ENCODE measurements at places on chromosomes 4 and X. TPM values are rescaled to one million over a fixed set of nuclear protein-coding genes. Genes with fewer than 3 reads are reported as not detected.

LINC00632 gene
- total RNA-seq, result 16.9 TPM

MSX1 gene
- total RNA-seq, result 3.6 TPM

DRP2 gene
- 0.47 TPM for total RNA-seq

HSFX1 gene
- not detected for total RNA-seq

TCEAL5 gene
- not detected for total RNA-seq

AADAT gene
- total RNA-seq, result 6.9 TPM

PCDH7 gene
- 3.6 TPM for total RNA-seq

BEND2 gene
- total RNA-seq, result not detected

SLC6A14 gene
- 0.44 TPM for total RNA-seq

ARL13A gene
- not detected for total RNA-seq

CT83 gene
- not detected for total RNA-seq

PAGE4 gene
- total RNA-seq, result not detected

MAGEA9B gene
- not detected for total RNA-seq

TBC1D8B gene
- total RNA-seq, result 4.7 TPM

PPP4R3C gene
- not detected for total RNA-seq

CORIN gene
- total RNA-seq, result 1.0 TPM

RRH gene
- total RNA-seq, result not detected

HSD17B13 gene
- not detected for total RNA-seq

DCAF4L1 gene
- total RNA-seq, result 0.72 TPM

UGT2B10 gene
- total RNA-seq, result not detected

ADGRG4 gene
- total RNA-seq, result not detected

TCP11X1 gene
- not detected for total RNA-seq

RNF128 gene
- 0.17 TPM for total RNA-seq

NAP1L2 gene
- not detected for total RNA-seq

SPANXB1 gene
- total RNA-seq, result not detected

ERCC6L gene
- 1.0 TPM for total RNA-seq

FAM47C gene
- not detected for total RNA-seq

QRFPR gene
- 8.4 TPM for total RNA-seq

Measured in MCF 10A (cell line).